Eye (tissue), 1 donor: ENCODE measurements at places on chromosomes 6 and 20.

DNA sequence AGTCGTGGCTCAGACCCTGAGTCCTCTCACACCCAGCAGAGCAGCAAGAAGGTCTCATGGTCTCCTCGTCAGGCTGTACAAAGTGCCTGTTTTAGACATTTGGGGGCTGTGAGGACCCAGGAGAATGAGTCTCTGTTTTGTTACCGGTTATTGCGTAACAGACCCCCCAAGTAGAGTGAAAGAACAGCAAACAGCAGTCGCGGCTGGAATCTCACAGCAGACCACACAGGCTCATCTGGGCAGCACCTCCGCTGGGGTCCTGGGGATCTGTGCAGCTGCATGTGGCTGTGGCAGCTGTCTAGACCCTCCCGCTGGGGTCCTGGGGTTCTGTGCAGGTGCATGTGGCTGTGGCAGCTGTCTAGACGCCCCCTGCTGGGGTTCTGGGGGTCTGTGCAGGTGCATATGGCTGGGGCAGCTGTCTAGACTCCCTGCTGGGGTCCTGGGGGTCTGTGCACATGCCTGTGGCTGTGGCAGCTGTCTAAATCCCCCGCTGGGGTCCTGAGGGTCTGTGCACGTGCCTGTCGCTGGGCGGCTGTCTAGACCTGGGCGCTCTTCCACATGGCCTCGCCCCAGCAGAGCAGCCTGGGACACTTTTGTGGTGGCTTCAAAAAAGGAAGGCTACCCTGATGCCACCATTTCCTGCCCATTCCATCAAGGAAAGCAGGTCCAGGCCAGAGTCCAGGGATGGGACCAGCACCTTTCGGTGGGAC, 24.7 kb downstream of the ENTPD6 start:
- DNase-seq, result peak; percentile 37

DNA sequence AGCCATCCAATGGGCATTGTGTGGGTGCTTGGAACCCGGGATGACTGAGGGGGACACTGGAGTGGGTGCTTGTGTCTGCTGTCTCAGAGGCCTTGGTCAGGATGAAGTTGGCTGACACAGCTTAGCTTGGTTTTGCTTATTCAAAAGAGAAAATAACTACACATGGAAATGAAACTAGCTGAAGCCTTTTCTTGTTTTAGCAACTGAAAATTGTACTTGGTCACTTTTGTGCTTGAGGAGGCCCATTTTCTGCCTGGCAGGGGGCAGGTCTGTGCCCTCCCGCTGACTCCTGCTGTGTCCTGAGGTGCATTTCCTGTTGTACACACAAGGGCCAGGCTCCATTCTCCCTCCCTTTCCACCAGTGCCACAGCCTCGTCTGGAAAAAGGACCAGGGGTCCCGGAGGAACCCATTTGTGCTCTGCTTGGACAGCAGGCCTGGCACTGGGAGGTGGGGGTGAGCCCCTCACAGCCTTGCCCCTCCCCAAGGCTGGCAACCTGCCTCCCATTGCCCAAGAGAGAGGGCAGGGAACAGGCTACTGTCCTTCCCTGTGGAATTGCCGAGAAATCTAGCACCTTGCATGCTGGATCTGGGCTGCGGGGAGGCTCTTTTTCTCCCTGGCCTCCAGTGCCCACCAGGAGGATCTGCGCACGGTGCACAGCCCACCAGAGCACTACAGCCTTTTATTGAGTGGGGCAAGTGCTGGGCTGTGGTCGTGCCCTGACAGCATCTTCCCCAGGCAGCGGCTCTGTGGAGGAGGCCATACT, 49.4 kb downstream of the PYGB start:
- DNase-seq, result no peak

- no peak for DNase-seq
Measured at GRCh38 chr6:68046302-68046701, 588.8 kb upstream of the ADGRB3 start.

DNA sequence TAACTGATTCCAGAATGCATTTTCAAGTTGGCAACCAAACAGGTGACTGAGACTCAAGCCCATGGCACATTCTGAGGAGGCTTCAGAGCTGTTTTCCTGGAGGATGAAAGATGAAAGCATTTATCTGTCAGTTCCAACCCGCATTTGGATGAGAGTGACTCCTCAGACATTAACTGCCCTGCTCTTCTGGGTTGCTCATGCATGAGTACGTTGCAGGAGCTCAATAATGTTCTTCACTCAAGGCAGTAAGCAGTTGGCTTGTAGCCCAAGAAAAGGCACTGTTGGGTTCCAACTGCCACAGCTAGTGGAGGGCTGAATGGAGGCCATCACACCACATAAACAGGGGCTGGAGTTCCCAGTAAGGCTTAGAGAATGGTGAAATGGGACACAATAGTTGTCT, 155.3 kb downstream of the FUT9 start:
- DNase-seq, result no peak

GRCh38 chr6:6323352-6323751, 2.9 kb upstream of the F13A1 start:
- no peak for DNase-seq

GRCh38 chr6:163149279-163149848, 265.2 kb upstream of the QKI start:
- DNase-seq, result no peak

DNA sequence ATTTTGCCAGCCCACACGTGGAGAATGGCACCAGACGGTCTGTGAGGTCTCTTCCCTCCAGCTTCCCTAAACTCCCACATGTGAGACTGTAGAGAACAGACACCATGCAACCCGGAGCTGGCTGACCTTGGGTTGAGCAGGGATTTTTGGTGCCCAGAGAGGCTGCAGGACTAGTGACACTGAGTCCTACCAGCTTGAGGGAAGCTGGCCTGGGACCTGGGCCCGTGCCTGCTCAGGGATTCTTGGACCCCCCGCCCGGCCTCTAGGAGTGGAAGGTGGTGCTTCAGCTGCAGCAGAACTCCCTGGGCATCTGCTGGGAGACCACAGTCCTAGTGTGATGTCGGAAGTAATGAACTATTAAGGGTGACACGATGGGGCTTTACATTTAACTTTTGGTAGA, 3.2 kb downstream of the PSMG4 start:
- DNase-seq, result no peak

- DNase-seq, result peak; percentile 41
Measured at GRCh38 chr6:28134015-28134414, 7.7 kb upstream of the ZKSCAN8 start.

DNA sequence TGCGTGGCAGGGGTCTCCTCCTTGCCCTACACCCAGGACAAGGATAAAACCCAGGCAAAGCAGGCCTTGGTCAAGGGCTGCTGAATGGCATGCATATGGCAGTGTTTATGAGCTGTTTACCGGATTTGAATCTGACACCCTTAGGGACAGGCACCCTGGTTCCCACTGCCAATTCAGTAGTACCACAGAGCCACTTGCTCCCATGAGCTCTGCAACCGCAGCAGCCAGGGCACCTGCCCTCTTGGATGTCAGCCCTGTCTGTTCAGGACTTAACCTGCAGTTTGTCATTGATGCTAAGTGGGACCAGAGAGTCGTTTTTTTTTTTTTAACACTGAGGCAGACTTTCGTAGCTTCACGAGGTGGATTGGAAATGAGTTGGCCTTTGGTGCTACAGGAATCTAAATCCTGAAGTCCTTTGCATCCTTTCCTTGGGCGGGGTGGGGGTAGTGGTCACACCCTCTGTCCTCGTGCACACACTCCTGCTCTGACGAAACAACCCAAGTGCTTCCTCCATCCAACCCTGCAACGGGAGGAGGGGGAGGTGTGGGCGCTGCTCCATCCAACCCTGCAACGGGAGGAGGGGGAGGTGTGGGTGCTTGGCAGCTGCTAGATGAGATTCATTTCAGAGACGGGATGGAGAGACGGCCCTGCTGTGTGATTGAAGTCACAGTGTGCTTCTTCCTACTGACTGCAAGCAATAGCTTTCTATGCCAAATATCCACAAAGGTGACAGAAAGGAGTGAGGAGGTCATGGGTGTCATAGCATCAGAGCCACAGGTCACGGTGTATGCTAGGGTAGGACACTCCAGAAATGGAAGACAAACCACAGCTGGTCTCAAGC, 166.5 kb downstream of the SMOC2 start:
- peak; percentile 86 for DNase-seq

DNA sequence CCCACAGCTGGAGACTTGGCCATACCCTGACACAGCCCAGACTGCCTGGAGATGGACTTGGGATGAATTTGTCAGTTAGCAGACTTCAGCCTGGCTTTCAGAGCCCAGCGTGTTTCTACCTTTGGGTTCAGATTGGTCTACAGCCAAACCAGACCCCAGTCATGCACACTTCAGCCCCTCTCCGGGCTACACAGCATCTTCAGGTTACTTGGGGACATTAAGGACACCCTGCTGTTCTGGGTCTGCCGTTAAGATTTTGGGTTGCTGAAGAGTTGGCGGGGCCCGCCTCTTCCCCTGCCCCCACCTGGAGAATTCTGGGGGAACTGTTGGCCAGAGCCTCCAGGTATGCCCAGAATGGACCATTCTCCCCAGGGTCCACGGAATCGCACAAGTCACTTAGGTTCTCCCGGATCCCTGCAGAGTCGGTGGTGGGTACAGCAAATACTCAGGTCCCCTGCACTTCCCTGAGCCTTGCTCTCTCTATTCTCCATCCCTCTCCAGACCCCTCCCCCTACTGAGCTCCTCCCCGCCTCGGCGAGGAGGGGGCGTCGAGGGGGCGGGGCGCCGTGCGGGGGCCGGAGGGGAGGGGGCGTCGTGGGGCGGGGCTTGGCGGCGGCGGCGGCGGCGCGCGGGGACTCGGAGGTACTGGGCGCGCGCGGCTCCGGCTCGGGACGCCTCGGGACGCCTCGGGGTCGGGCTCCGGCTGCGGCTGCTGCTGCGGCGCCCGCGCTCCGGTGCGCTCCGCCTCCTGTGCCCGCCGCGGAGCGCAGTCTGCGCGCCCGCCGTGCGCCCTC, at the start of gene PTK7:
TSS of gene PTK7 (plus strand) at position 645 of the 794 bp plus-strand sequence. CDS start 175 bp downstream, outside the sequence.
- DNase-seq, result peak; percentile 94

GRCh38 chr20:33349493-33349892, 51.8 kb downstream of the CDK5RAP1 start:
- no peak for DNase-seq
